ENCODE measurements at places on chromosomes 6 and 20.

- DNase-seq = no peak
These were observed 23.5 kb downstream of the CFAP206 start for GRCh38 chr6:87431263-87431662.

DNA sequence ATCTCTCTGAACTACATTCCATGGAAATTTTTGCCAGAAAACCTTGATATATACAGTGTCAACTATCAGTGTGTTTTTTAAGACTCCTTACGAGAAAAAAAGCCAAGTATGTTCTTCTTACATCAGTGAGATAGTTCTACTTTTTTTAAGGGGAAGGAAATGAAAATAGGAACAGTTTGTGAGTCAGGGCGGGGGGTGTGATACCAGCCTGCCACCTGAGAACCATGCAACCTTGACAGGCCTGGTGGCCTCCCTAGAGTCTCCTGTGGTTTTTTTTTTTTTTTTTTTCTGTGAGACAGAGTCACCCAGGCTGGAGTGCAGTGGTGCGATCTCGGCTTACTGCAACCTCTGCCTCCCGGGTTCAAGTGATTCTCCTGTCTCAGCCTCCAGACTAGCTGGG is 96.3 kb upstream of the GCM1 start:
- peak; percentile 87 for DNase-seq

DNA sequence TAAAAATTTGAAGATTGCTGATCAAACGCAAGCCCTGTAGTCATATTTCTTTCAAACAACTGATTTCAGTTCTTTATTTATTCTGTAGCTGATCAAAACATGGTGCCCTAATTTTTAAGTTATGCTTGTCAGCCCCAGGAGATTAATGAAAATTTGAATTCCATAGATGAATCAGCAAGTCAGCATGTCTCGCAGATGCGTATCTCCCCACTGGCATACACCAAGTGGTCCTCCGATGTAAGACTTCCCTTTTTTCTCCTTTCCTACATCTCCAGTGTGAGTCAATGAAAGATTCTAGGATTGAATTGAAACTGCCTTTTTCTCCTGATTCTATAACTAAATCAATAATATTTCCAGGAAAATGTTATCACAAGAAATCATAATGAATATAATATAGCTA is 539.6 kb upstream of the NOX3 start:
- no peak for DNase-seq

GRCh38 chr6:74941424-74941823 is 264.4 kb downstream of the COL12A1 start:
- DNase-seq = no peak

DNA sequence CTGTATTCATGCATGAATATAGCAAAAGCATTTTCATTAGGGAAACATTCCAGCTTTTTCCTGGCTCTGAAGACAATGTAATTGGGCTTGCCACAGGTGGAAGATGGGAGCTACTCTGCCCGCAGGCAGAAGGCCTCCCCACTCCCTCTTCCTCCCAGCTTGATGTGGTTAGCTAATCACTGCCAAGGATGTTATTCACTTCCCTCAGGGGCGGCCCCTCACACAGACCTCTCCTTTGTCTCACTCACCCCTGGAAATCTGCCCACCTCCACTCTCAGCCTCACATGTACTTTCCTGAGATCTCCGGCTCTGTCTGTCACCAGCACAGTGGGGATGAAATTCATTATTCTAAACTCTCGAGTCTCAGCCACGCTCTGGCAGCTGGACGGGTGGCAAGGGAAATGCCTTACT is 100.7 kb downstream of the ANKRD60 start:
- no peak for DNase-seq

- peak; percentile 36 for DNase-seq
These were observed 194.8 kb downstream of the COL9A1 start for GRCh38 chr6:70107852-70108629.

Measured in inflammatory macrophage (primary cell).